ENCODE measurements at places on chromosomes 7 and 10. TPM values are rescaled to one million over a fixed set of nuclear protein-coding genes. Genes with fewer than 3 reads are reported as not detected.

WAPL gene
- total RNA-seq, result 35.8 TPM

DLD gene
- 45.8 TPM for total RNA-seq

LRGUK gene
- total RNA-seq, result 0.16 TPM

TET1 gene
- 0.69 TPM for total RNA-seq

DENND2A gene
- total RNA-seq, result under 0.01 TPM

TAS2R3 gene
- total RNA-seq, result 0.97 TPM

EEF1AKMT2 gene
- 22.4 TPM for total RNA-seq

Data from bladder microvascular endothelial cell (primary cell).